ENCODE measurements at places on chromosomes 6 and 20. TPM values are rescaled to one million over a fixed set of nuclear protein-coding genes. Genes with fewer than 3 reads are reported as not detected.

Gene DEF6
- total RNA-seq = 67.9 TPM

Gene SEL1L2
- total RNA-seq = not detected

Gene NKAIN2
- not detected for total RNA-seq

Gene ARFGEF3
- total RNA-seq = 0.46 TPM

Gene SYCP2
- 4.4 TPM for total RNA-seq

Gene TBC1D32
- 4.2 TPM for total RNA-seq

Gene RGS17
- not detected for total RNA-seq
